ENCODE measurements at places on chromosomes 1 and 21.

DNA sequence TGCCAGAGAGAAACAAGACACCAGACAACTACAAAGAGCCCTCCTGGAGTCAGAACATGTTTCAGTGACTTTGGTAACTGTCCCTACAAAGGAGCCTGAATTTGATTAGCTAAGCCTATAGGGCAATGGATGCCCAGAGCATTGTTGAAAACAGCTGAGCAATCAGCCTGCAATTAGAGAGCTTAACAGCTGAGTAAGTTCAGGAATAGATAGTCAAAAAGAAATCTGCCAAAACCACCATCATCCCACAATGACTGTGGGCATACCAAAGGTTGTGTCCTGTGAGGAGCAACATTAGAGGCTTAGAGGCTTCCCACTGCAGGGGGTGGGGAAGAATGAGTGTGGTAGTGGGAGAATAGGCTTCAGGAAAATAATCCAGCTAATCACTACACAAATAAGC is 32.1 kb downstream of the SH3BP5L start:
- no peak for DNase-seq

GRCh38 chr1:6103854-6104530 is 58.3 kb downstream of the KCNAB2 start:
- no peak for DNase-seq

DNA sequence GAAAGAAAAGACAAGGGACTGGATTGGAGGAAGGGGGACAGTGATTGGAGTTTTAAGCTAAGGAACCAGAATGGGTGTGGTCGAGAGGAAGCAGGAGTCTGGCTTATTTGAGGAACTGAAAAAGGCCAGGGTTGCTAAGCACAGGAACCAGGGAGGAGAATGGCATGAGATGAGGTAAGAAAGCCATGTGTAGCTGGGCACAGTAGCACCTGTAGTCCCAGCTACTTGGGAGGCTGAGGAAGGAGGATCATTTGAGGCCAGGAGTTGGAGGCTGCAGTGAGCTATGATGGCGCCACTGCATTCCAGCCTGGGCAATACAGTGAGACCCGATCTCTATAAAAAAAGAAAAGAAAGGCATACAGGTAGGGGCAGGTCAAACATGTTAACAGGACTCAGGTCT is 8.1 kb upstream of the KHDRBS1 start:
- DNase-seq, result no peak

GRCh38 chr1:56534130-56534651 is 45.2 kb downstream of the PLPP3 start:
- DNase-seq, result no peak

GRCh38 chr1:26044971-26045721 is 772 bp downstream of the SLC30A2 start:
- no peak for DNase-seq
